ENCODE measurements at places on chromosomes 6 and 20. TPM values are rescaled to one million over a fixed set of nuclear protein-coding genes. Genes with fewer than 3 reads are reported as not detected.

- H3K27me3 ChIP-seq = peaks cover 75% of the 10 kb centered on the region
- DNase-seq = no peak
- no peak overlapping the region for H3K27ac ChIP-seq
- H3K4me1 ChIP-seq = no peaks in the 10 kb centered on the region
- H3K4me3 ChIP-seq = no peak overlapping the region
These were observed 102.1 kb upstream of the STMND1 start for GRCh38 chr6:16999491-17000436.

GRCh38 chr20:10466325-10466724 is 31.2 kb downstream of the SLX4IP start:
- H3K27ac ChIP-seq = no peak overlapping the region
- H3K36me3 ChIP-seq = peaks cover 26% of the 10 kb centered on the region
- no peak for DNase-seq
- no peak overlapping the region for H3K4me3 ChIP-seq
- peaks cover 13% of the 10 kb centered on the region for H3K4me1 ChIP-seq
- no peaks in the 10 kb centered on the region for H3K27me3 ChIP-seq

DNA sequence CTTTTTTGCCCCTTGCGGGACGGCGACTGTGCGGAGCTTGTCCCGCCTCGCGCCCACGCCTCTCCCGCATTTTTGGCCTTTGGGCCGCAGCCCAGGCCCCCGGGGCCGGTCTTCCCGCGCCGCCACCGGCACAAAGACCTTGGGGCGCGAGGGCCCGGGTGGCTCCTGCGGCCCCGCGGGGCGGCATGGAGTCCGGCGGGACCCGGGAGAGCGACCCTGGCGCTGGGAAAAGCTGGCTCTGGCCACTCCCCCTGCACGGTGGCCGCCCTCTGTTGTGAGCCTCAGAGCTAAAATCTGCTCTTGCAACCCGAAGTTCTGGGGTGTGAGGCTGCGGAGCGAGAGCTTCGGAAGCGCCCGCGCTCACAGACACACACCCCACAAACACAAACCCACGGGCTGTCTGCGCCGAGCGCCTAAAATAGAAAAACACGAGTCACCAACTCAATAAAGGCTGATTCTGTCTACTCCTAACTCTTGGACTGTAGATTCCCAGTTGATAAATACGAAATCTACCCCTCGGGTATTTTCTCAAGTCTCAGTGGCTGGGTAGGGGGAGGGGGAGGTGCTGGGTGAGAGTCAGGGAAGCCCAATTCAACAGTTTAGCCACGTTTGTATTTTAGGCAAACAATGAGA is 496 bp upstream of the BEND3 start:
- DNase-seq = peak; percentile 52
- H3K36me3 ChIP-seq = no peaks in the 10 kb centered on the region
- H3K4me1 ChIP-seq = peaks cover 21% of the 10 kb centered on the region
- peak overlapping the region; percentile 71 for H3K4me3 ChIP-seq
- H3K27me3 ChIP-seq = peaks cover 5% of the 10 kb centered on the region
- H3K27ac ChIP-seq = peak overlapping the region; percentile 58

DNA sequence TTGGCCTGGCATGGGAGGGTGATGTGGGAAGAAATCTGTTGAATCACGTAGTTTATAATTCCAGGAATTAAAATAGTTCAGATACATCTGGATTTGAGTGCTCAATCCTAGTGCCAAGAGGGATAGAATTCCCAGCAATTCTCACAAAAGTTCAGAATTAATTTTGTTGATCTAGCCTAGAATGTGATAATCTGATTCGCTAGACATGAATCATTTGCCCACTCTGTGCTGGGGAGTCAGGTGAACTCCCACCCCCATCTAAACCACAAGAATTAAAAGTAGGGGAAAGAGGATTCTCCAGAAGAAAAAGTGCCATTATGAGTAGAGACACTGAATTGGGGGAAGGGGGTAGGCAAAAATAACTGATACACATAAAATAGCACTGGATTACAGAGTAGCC is 85.0 kb downstream of the LIN28B start:
- no peaks in the 10 kb centered on the region for H3K4me1 ChIP-seq
- no peak overlapping the region for H3K27ac ChIP-seq
- DNase-seq = no peak
- H3K27me3 ChIP-seq = peaks cover 3% of the 10 kb centered on the region

DNA sequence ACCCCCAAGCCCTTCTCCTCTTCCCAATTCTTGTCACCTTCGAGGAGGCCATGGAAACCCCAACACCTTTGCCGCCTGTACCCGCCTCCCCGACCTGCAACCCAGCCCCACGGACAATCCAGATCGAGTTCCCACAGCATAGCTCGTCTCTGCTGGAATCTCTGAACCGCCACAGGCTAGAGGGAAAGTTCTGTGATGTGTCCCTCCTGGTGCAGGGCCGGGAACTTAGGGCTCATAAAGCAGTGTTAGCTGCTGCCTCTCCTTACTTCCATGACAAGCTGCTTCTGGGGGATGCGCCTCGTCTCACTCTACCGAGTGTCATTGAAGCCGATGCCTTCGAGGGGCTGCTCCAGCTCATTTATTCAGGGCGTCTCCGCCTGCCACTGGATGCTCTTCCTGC is 675 bp downstream of the ZBTB9 start:
- peaks cover 27% of the 10 kb centered on the region for H3K4me1 ChIP-seq
- H3K27ac ChIP-seq = peak overlapping the region; percentile 80
- peaks cover 20% of the 10 kb centered on the region for H3K36me3 ChIP-seq

DNA sequence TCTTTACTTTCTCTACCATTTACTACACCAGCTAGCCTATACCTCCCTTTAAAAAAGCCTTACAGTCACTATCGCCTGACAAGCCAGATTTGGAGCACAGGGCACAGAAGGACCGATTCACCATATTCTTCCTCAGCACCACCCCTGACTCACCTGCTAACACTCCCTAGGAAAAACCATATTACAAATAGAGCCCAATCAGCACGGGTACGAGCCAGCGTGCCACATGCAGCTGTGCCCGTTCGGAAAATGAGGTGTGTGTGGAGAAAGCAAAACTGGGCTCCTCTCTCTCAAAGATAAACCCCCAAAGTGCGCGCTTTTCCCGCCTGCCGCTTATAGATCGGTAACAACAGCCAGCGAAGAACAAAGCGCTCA is 1.2 kb downstream of the SYNCRIP start:
- H3K36me3 ChIP-seq = peaks cover 60% of the 10 kb centered on the region
- no peak for DNase-seq
- peak overlapping the region; percentile 99 for H3K27ac ChIP-seq
- peak overlapping the region; percentile 88 for H3K4me3 ChIP-seq
- peaks cover 58% of the 10 kb centered on the region for H3K4me1 ChIP-seq

GRCh38 chr6:36729161-36729524 is 31.5 kb downstream of the RAB44 start:
- H3K27ac ChIP-seq = no peak overlapping the region
- no peak overlapping the region for H3K4me3 ChIP-seq
- DNase-seq = no peak
- H3K36me3 ChIP-seq = no peaks in the 10 kb centered on the region
- H3K27me3 ChIP-seq = no peaks in the 10 kb centered on the region

GRCh38 chr20:31853481-31853880 is 8.1 kb upstream of the FOXS1 start:
- no peaks in the 10 kb centered on the region for H3K36me3 ChIP-seq
- DNase-seq = no peak
- H3K27me3 ChIP-seq = peaks cover 20% of the 10 kb centered on the region
- no peak overlapping the region for H3K27ac ChIP-seq
- no peaks in the 10 kb centered on the region for H3K4me1 ChIP-seq

DNA sequence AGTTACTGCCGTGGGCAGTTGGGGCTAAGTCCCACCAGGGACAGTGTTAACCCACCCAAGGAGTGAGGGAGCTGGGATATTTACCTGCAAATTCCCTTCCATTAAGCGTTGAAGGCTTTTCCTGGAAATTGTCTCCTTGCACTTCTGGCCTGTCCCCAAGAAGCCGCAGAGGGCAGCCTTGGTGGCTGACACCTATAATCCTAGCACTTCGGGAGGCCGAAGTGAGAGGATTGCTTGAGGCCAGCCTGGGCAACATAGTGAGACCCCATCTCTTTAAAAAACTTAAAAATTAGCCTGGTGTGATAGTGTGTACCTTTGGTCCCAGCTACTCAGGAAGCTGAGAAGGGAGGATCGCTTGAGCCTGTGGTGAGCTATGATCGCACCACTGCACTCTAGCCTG is 204.4 kb downstream of the EYA2 start:
- no peak overlapping the region for H3K4me3 ChIP-seq
- no peaks in the 10 kb centered on the region for H3K36me3 ChIP-seq
- H3K27ac ChIP-seq = no peak overlapping the region
- DNase-seq = no peak
- peaks cover 23% of the 10 kb centered on the region for H3K27me3 ChIP-seq

DNA sequence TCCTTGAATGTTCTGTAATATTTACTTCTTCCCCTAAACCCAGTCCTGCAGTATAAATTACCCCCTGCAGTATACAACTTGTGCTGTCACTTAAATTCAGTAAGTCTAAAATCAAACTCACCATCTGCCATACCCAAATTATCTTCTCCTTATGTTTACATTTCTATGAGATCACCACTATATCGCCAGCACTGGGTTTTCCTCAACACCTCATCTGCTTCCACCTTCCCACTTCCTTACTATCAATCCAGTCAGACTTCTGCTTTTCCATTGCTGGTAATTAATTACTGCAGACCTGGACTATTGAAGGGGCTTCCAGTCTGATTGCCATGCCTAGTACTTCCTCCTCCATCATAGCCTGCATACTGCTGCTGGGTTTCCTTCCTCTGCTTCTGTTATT is 15.2 kb downstream of the EFHC1 start:
- no peak for DNase-seq
- H3K27ac ChIP-seq = no peak overlapping the region
- peaks cover 4% of the 10 kb centered on the region for H3K4me1 ChIP-seq

- H3K36me3 ChIP-seq = peaks cover 43% of the 10 kb centered on the region
- H3K27me3 ChIP-seq = no peaks in the 10 kb centered on the region
- peaks cover 44% of the 10 kb centered on the region for H3K4me1 ChIP-seq
- DNase-seq = no peak
- no peak overlapping the region for H3K27ac ChIP-seq
- H3K4me3 ChIP-seq = no peak overlapping the region
These were observed 33.3 kb downstream of the BLOC1S5 start for GRCh38 chr6:8030920-8031319.

Gene BTN1A1
- not detected for total RNA-seq

DNA sequence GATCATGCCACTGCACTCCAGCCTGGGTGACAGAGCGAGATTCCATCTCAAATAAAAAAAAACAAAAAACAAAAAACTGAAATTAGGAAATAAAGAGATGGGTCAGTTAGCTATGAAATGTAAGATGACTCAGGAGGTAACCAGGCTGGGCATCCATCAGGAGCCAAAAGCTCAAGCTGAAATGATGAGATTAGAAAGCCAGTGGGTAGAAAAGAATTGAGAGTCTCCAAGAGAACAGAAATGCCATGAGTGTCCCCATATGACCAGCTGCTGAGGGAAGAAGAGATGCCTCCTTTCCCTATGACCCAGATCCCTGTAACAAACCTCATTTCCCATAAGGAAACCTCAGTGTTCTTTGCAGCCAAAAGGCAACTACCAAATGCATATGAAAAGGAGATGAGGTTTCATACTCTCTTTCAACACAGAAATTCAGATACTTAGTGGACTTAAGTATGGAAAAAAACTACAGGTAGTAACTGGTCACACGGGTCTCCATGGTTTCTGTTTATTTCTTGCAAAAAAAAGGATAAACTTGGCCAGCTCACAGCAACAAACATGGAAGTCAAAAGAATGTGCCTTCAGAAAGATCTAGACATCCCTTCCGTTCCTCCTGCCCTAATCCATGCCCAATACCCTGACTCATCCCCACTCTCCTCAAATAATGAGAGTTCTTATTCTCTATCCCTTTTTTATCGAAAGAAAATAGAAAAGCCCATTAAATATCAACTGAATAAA is 8.1 kb downstream of the ARHGAP18 start:
- H3K27ac ChIP-seq = no peak overlapping the region
- no peak overlapping the region for H3K4me3 ChIP-seq
- no peaks in the 10 kb centered on the region for H3K27me3 ChIP-seq
- H3K4me1 ChIP-seq = no peaks in the 10 kb centered on the region
- no peaks in the 10 kb centered on the region for H3K36me3 ChIP-seq

DNA sequence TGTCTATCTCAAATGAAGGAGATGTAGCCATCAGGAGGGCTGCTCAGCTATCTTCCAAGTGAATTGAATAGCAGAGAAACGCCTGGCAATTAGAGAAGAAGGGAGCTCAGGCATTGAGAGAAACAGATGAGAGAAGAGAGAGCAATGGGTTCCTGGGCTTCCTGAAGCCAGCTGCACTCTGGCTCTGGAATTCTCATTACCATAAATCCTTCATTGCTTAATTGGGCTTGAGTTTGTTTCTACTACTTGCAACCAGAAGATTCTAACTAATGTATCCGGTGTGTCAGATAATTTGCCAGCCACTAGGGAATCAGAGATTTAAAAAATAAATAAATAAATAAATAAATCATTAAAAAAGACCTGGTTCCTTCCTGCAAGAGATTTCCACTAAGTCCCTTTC is 25.0 kb upstream of the CDKAL1 start:
- no peaks in the 10 kb centered on the region for H3K27me3 ChIP-seq
- no peaks in the 10 kb centered on the region for H3K36me3 ChIP-seq
- no peaks in the 10 kb centered on the region for H3K4me1 ChIP-seq
- DNase-seq = no peak

DNA sequence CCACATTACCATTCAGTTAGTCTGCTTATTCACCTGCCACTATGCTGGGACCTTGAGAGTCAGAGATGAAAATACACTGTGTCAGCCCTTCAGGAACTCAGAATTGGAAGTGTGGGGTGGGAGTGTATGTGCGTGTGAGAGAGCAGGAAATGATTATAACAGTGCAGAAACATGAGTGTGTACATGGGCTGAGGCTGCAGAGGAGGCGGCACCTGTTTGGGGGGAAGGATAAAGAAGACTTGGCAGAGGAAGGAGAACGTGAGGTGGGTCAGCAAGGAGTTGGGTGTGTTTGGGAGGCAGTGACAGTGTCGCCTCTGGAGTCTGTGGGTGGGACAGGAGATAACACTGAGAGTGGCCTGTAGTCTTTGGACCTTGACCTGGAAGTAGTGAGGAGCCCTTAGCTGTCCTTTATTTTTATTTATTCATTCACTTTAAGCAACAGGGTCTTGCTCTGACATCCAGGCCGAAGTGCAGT is 3.1 kb downstream of the CHMP4B start:
- peak overlapping the region; percentile 14 for H3K27ac ChIP-seq
- H3K36me3 ChIP-seq = peaks cover 18% of the 10 kb centered on the region
- H3K4me3 ChIP-seq = peak overlapping the region; percentile 83

DNA sequence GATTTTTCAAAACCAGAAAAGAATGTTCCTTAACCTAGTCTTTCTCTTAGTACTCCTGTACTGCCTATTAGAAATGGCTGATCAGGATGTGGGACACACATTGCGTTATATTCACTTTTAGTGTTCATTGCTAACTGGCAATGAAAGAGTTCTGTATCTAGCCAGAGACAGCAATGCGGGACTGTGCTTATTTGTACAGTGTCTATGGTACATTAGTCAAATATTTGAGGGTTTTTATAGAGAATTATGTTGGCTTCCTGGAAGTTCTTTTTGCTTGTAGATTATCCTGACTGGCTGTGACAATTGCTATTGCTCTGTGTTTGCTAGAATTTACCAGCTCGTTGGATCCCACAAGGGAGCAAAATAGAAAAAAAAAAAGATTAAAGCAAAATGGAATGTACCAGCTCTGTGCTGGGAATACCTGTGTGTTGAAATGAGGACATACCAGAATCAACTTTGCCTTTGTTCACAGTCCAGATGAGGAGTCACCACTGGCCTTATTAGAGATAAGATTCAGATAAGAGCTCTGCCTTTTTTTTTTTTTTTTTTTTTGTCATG is 22.4 kb upstream of the IFNGR1 start:
- H3K36me3 ChIP-seq = no peaks in the 10 kb centered on the region
- H3K4me1 ChIP-seq = peaks cover 2% of the 10 kb centered on the region
- no peak for DNase-seq
- H3K27me3 ChIP-seq = no peaks in the 10 kb centered on the region
- H3K4me3 ChIP-seq = no peak overlapping the region

Gene USP49
- 5.6 TPM for total RNA-seq

All from activated CD4-positive, alpha-beta T cell treated with anti-CD3 and anti-CD28 coated beads for 36 hours (primary cell).